ENCODE measurements at places on chromosomes 12 and 14.

DNA sequence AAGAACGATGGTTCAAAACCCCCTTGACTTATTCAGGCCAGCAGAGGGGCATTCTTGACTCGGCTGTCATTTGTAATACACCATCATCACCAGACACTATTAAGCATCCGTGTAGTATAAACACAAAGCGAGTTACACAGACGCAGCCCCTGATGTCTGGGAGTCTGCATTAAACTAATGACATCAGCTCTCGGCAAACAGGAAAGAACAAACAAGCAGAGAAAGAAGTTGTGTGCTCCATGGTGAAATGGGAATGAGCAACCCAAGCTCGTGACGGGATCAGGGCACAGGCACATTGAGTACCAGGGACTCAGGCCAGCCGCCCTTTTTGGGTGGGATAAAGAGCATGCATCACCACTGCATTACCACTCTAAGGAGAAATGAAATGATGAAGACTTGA lies 460.1 kb downstream of the MED13L start:
- no peak for DNase-seq

- DNase-seq, result no peak
Measured at GRCh38 chr12:44020555-44020954, 184.7 kb downstream of the TMEM117 start.

- DNase-seq, result no peak
Measured at GRCh38 chr14:96434040-96434439, 42.1 kb downstream of the AK7 start.

DNA sequence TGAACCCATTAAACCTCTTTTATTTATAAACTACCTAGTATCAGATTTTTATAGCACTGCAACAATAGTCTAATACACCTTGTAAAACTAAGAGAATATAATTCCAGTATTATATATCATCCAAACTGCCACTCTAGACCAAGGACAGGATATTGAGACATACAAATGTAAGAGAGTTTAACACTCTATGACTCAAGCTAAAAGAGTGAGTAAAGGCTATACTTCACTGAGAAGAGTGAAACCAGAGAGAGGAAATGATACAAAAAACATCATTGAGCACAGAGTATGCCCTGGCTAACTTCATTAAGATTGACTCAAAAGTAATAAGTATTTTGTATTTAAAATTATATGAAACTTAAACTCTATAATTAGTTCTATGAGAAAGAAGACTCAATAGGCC lies 1951.9 kb upstream of the SEL1L start:
- DNase-seq, result no peak

- DNase-seq, result no peak
Measured at GRCh38 chr12:116434155-116435011, 124.8 kb upstream of the MAP1LC3B2 start.

GRCh38 chr12:99392091-99392850 lies 255.3 kb upstream of the GARIN6 start:
- no peak for DNase-seq

- no peak for DNase-seq
Measured at GRCh38 chr12:5631497-5631896, 199.6 kb downstream of the NTF3 start.

GRCh38 chr12:92571844-92572543 lies 130.8 kb upstream of the PLEKHG7 start:
- DNase-seq, result no peak

GRCh38 chr14:73462048-73462715 lies 3.8 kb upstream of the NUMB start:
- no peak for DNase-seq

- DNase-seq, result no peak
Measured at GRCh38 chr12:116160231-116160630, 117.3 kb downstream of the MED13L start.

DNA sequence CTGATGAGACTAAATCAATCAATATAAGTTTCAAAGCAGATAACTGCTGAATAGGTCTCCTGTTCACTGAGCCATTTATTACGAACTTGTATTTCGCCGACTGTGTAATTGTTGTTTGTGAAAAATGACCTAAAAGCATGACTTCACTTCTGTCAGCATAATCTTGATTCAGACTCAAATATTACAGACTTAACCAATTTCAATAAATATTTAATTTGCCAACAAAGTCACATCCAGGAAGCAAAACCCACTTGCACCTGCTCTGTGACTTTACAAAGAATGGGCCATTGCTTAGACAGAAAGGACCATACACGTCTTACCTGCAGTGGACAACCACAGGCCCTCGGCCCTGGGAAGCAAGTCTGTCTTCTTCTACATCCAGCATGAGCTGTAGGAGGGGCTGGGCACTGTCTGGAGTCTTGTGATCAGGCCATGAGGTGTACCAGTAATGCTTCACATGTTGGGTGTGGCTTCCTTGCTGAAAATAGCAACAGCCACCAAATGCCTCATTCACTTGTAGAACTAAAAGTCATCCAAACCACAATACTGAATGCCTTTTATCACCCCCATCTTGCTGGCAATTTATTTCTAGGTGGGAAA lies 23.5 kb upstream of the PTPRB start:
- DNase-seq, result no peak

- no peak for DNase-seq
Measured at GRCh38 chr12:591167-592023, 71.8 kb downstream of the NINJ2 start.

GRCh38 chr12:18629916-18630315 lies 107.9 kb downstream of the PLCZ1 start:
- no peak for DNase-seq

GRCh38 chr12:22286569-22286968 lies 47.9 kb downstream of the ST8SIA1 start:
- no peak for DNase-seq

DNA sequence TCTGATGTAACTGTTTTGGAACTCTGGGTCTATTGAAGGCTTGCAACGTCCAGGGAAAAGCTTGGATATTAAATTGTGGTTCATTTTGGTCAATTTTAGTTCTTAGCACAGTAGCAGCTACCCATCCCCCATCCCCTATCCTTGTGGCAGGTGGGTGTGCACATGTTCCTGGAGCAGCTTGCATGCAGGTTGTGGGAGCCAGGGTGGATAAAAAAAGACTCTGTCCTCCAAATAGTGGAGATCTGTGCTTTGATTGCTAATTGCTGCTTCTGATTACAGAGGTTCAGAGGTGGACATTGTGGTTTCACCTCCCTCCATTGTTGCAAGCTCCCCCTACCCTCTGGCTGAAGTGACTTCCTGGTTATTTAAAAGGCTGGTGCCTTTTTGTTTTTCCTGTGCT lies 23.1 kb downstream of the ATP23 start:
- no peak for DNase-seq

- DNase-seq, result no peak
Measured at GRCh38 chr12:105892362-105892910, 246.3 kb downstream of the NUAK1 start.

GRCh38 chr14:104746071-104746545 lies 6.8 kb upstream of the SIVA1 start:
- no peak for DNase-seq

DNA sequence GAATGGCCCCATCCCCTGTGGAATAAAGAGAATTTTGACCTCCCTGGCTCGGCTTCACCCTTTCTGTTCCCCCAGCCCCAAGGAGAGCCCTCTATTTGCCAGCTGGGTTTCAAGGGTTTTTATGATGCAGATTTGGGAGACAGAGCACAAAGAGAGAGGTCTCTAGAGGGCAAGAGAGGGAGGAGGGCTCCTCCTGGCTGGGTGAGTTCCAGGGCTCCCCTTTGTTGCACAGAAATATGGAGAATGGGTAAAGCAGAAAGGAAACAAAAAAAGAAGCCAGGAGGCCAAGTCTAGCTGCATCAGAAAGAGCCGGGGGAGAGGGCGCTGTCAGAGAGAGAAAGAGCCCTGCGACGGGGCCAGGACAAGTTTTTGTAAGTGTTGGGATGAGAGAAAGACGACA lies 319.6 kb upstream of the RTL1 start:
- no peak for DNase-seq

DNA sequence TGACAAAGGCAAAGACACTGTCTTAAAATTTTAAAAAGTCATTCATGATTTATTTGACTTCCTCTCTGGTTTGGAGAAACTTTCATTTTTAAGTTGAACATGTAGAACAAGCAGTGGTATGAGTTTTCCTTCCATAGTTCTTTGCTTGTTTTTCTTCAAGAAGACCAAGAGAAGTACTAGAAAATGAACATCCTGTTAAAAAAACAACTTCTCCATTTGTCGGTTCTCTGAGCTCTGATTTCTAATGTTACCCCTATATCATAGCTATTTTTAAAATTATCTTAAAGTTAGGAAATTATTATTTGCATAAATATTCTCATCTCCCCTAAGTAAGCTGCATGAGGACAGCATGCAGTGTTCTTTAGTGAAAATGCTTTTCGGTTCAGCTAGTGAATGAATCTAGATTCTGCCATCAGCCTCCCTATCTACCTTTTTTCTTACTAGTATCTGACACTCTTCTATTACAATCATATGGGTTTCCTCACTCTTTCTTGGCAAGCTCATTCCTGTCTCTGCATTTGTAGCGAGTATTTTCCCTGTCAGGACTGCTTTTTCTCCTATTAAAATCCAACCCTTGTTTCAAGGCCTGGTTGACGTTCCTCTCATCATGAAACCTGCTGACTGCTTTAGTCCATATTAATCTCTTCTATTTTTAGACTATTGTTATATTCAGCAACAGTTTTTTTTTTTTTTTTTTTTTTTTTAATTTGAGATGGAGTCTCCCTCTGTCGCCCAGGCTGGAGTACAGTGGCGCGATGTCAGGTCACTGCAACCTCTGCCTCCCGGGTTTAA lies 15.8 kb downstream of the DIP2B start:
- no peak for DNase-seq

- DNase-seq, result no peak
Measured at GRCh38 chr12:111992464-111992863, 20.5 kb downstream of the TMEM116 start.

GRCh38 chr14:80269353-80269925 lies 58.1 kb upstream of the DIO2 start:
- no peak for DNase-seq

- DNase-seq, result no peak
Measured at GRCh38 chr14:103492156-103492925, 30.3 kb downstream of the CKB start.

GRCh38 chr12:96294831-96295230 lies 100.7 kb downstream of the ELK3 start:
- DNase-seq, result no peak

DNA sequence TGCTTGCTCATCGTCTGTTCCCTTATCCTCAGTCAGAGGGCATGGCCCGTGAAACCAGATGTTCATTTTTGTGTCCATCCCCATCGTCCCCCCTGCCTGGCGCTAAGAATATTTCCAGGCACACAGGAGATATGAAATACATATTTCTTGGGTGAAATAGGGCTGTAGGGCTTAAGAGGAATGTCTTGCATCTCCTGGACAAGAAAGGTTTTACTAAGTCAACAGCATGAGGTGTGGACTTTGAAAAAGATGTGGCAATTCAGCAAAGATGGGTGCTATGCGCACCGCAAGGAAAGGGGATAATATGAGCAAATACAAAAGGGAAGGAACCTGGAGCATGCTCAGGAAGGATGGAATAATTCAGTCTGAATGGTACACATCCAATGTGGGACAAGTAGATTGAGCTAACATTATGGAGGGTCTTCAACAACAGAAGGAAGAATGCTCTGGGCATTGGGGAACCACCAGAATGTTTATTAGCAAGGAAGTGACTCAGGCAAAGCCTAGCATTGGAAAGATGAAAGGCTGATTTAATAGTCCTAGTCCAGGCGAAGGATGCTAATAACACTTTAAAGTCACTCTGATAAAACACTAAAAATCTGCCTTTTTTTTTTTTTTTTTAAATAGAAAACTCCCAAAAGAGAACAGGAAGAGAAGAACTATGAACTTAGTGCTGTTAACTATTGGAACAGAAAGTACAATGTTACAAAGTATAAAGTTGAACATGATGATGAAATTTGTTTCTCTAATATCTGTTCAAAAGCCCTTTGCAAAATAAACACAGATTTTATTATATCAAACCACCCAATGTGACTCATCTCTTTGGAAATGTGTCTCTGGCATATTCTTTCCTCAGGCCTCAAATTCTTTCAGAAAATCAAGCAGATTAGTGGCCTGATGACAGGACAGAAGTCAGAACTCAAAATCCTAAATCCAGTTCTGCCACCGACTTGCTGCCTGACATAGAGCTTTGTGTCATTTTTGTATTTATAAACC lies 449.5 kb downstream of the BCAT1 start:
- DNase-seq, result no peak

GRCh38 chr14:100165831-100166440 lies 6.5 kb upstream of the DEGS2 start:
- DNase-seq, result no peak

- no peak for DNase-seq
Measured at GRCh38 chr14:94857950-94858349, 88.0 kb upstream of the GSC start.

- DNase-seq, result no peak
Measured at GRCh38 chr14:24250354-24250753, 7.9 kb upstream of the TINF2 start.

DNA sequence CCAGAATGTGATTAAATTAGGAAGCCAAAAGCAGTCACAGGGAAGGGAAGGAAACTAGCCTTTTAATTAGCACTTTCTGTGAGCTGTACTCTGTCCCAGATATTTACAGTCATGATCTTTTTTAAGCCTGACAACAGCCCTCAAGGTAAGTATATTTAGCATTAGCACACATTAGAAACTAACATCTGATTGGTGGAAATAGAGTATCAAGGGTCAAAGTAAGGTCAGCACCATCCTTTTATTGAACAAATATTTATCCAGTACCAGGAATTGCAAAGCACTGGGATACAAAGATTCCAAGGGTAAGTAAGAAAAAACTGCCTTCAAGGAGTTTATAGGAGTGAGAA lies 28.2 kb downstream of the RPGRIP1 start:
- no peak for DNase-seq

- DNase-seq, result no peak
Measured at GRCh38 chr14:38197784-38198335, 9.8 kb upstream of the SSTR1 start.

DNA sequence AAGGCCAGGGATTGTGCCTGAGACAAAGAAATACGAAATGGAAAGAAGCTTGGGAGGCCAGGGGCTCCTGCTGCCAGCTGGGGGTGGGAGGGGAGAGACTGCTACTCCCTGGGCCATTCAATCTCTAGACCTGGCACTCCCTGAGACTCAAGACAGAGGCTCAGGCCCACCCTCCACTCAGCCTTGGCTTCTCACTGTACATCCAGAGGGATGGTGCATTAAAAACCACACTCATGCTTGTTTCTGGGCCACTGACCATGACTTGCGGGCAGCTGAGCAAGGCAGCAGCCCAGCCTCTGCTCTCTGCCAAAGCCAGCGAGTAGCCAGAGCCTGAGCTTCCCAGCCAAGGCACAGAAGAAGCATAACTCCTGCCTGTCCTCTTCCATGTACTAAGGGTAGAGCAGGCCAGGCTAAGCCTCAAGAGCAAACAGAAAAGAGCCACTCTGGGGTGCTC lies 41.5 kb downstream of the PITPNM2 start:
- DNase-seq, result no peak

- DNase-seq, result no peak
Measured at GRCh38 chr12:87051621-87052020, 795.4 kb upstream of the MGAT4C start.

DNA sequence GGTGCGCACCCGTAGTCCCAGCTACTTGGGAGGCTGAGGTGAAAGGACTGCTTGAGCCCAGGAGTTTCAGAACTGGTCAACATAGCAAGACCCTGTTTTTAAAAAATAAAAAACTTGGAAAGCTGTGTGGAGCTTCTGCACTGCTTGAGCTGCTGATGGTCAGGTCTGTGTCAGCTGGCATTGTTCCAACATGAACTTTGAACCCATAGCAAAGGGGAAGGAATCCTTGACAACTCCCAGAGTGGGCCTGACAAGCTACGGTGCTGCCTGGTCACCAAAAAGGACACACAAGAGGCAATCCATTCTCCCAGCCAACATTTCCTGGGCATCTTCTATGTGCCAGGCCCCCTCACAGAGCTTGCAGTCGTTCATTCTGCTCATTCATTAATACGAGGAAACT lies 16.4 kb upstream of the LTBP2 start:
- DNase-seq, result no peak

Measured in stimulated activated CD4-positive, alpha-beta T cell treated with anti-CD3 and anti-CD28 coated beads, TNF-alpha, amount 100 ng/mL, for 4 hours (primary cell).